ENCODE measurements at places on chromosomes 1 and 21.

DNA sequence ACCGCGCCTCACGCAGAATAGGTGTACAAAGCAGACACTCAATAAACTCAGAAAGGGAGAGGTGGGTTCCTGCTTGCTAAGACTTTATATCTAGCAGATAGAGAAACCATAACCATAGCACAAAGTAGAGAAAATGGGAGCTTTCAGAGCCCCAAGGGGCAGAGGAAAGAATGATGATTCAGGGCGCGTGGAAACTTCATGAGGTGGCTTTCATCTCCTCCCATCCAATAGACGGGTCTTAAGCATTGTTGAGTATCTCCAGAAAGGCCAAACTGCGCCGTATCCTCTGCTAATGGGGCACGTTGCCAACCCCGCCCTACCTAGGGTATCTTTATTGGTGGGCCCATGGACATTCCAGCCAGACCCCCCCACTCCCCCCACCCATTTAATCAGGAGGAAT, 778 bp upstream of the MIXL1 start:
- no peak overlapping the region for H3K27ac ChIP-seq
- DNase-seq: no peak
- H3K36me3 ChIP-seq: no peaks in the 10 kb centered on the region
- H3K4me1 ChIP-seq: peaks cover 9% of the 10 kb centered on the region
- no peak overlapping the region for H3K4me3 ChIP-seq

GRCh38 chr1:159897962-159898361, 2.0 kb downstream of the CFAP45 start:
- no peaks in the 10 kb centered on the region for H3K4me1 ChIP-seq
- no peak overlapping the region for H3K4me3 ChIP-seq
- no peak for DNase-seq
- no peaks in the 10 kb centered on the region for H3K27me3 ChIP-seq
- no peak overlapping the region for H3K27ac ChIP-seq
- no peaks in the 10 kb centered on the region for H3K36me3 ChIP-seq

DNA sequence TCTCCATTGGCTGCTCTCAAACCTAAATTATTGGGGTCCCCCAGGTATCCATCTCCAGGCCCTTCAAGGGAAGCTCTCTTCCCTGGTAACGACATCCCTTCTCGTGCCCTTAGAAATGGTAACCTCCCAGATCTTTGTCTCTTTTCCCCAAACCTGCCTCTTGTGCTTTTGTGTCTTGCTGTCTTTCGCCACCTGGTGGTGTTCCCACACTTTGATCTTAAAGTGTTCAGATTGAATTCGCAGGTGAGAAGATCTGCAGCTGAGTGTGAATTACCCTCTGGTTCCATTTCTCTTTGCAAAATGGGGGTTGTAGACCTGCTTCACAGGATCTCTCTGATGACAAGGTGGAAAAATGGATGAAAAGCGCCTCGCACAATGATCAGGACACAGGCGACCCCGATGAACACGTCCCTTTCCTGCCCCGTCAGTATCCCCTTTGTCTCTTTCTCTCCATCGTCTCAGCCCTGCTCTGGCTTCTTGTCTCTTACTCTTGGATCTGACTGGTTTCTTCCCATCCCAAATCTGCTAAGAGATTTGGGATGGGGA, 53.1 kb downstream of the DOP1B start:
- no peak for DNase-seq
- no peak overlapping the region for H3K27ac ChIP-seq
- no peaks in the 10 kb centered on the region for H3K27me3 ChIP-seq
- no peak overlapping the region for H3K4me3 ChIP-seq
- H3K4me1 ChIP-seq: no peaks in the 10 kb centered on the region
- H3K36me3 ChIP-seq: peaks cover 8% of the 10 kb centered on the region

GRCh38 chr1:195740862-195741261, 867.4 kb downstream of the KCNT2 start:
- no peaks in the 10 kb centered on the region for H3K27me3 ChIP-seq
- H3K36me3 ChIP-seq: no peaks in the 10 kb centered on the region
- H3K4me1 ChIP-seq: no peaks in the 10 kb centered on the region
- no peak overlapping the region for H3K4me3 ChIP-seq
- no peak overlapping the region for H3K27ac ChIP-seq

- no peaks in the 10 kb centered on the region for H3K36me3 ChIP-seq
- H3K4me3 ChIP-seq: no peak overlapping the region
- peak overlapping the region; percentile 96 for H3K27ac ChIP-seq
- no peaks in the 10 kb centered on the region for H3K27me3 ChIP-seq
- H3K4me1 ChIP-seq: peaks cover 94% of the 10 kb centered on the region
Measured at GRCh38 chr1:17570228-17570627, 30.7 kb downstream of the ARHGEF10L start.

DNA sequence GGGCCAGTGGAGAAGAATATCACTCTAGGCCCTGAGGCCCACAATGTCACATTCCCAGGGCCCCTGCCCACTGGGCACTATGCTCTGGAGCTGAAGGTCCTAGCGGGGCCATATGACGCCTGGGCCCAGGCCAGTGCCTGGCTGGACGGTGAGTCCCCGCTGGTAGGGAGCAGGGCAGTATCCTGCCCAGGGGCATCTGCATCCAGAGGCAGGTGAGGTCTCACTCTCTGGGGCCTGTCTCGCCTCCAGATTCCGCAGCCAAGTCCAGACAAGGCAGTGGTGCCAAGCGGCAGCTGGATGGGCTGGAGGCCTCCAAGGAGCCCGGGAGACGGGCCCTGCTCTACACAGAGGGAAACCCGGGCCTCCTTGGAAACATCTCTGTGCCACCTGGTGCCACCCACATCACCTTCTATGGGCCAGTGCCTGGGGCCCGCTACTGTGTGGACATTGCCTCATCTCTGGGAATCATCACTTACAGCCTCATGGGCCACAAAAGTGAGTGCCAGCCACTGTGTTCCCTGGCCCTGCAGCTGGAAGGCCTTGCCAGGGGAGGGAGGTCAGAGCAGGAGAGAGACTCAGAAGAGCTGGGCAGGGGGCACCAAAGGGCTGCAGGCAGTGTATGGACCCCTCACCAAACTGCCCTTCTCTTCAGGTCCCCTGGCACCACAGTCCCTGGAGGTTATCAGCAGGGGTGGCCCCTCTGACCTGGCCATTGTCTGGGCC, 11.1 kb upstream of the PTPN7 start:
- H3K4me3 ChIP-seq: no peak overlapping the region
- no peak for DNase-seq
- no peaks in the 10 kb centered on the region for H3K4me1 ChIP-seq
- H3K27ac ChIP-seq: no peak overlapping the region
- H3K36me3 ChIP-seq: no peaks in the 10 kb centered on the region
- no peaks in the 10 kb centered on the region for H3K27me3 ChIP-seq

GRCh38 chr1:26799479-26800142, 11.9 kb downstream of the PIGV start:
- H3K27me3 ChIP-seq: no peaks in the 10 kb centered on the region
- peak overlapping the region; percentile 11 for H3K4me3 ChIP-seq

- H3K27ac ChIP-seq: no peak overlapping the region
- no peaks in the 10 kb centered on the region for H3K27me3 ChIP-seq
- no peaks in the 10 kb centered on the region for H3K36me3 ChIP-seq
- H3K4me1 ChIP-seq: no peaks in the 10 kb centered on the region
- DNase-seq: no peak
Measured at GRCh38 chr21:42601656-42602055, 51.8 kb upstream of the PDE9A start.

DNA sequence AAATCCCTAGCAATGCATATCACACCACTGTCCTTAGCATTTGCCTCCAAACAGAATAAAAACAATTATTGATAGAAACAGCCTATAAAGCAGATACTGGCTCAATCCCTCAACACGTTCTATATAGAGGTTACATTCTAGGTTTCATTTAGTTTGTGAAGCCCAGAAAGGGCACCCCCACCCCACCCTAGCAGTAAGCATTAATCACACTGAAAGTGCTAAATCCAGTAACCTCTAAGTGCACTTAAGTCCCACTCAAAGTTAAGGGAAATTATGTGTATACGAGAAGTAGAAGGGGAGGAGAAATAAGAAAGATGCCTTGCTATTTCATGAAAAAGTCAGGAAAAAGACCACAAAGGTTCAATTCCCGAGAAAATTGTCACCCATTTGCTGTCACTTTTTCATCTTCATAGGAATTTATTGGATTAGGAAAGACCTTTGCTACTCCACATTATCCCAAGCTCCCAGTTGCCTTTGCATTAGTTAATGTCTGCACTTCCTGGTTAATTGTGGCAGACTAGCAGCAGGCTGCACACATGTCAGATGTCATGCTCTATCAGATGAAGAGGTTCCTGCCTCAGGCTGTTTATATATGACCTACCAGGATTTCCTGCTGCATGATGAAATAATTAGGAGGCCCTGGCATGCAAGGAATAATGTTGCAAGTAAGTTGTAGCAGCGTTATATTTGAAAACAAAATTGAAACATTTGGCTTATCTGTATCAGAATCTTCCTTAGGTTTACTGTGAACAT, 54.5 kb upstream of the LHX8 start:
- H3K27ac ChIP-seq: no peak overlapping the region
- no peaks in the 10 kb centered on the region for H3K27me3 ChIP-seq
- no peaks in the 10 kb centered on the region for H3K4me1 ChIP-seq

DNA sequence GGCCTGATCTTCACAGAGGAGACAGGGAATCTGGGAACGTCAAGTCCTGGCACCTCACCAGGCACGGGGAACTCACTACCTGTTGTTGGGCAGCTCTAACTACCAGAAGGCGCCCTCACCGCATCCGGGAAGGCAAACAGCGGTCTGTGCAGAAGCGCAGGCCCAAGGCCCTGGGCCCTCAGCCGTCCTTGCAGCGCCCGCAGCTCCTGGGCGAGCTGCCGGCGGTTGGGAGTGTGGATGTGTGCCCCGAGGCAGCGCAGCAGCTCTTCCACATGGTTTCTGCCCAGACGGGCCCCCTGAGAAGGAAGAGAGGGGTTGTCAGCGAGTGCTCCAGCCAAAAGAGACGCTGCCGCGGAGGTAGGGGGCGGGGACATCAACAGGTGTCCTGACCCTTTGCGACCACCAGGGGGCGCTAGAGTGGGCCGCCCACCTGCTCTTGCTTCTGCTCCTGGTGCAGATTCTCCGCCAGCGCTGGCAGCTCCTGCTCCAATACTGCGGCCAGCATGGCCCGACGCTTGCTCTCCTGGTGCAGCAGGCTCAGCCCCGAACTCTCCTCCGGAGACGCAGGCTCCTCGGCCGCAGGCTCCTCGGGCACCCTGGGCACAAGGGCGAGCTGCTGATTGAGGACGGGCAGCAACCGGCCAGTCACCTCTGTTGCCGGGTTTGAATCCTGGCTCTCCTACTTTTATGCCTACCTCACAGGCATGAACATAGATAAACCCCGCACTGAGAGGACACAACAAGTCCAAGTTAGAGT, 9.3 kb downstream of the MAP3K6 start:
- no peak overlapping the region for H3K27ac ChIP-seq
- peaks cover 12% of the 10 kb centered on the region for H3K4me1 ChIP-seq
- no peak overlapping the region for H3K4me3 ChIP-seq
- H3K27me3 ChIP-seq: no peaks in the 10 kb centered on the region

DNA sequence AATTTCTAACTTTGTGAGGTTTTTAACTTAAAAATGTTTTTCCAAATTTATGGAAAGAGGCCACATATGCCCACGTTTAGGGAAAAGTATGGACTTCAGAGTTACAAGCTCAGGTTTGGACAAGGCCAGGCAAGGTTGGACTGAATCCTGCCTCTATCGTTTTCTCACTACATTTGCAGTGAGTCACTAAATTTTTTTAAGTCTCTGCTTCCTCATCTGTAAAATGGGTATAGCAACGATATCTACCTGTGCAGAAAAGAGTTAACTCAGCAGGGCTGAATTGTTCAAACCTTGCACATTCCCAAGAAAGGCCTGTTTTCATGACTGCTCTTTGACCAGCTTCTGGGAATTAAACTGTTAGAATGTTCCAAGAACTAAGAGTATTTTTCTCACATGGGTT, 159.1 kb downstream of the LTN1 start:
- no peaks in the 10 kb centered on the region for H3K27me3 ChIP-seq
- DNase-seq: no peak
- H3K4me3 ChIP-seq: no peak overlapping the region
- peaks cover 5% of the 10 kb centered on the region for H3K4me1 ChIP-seq

GRCh38 chr1:169102567-169102966, 3.9 kb upstream of the ATP1B1 start:
- DNase-seq: no peak
- no peaks in the 10 kb centered on the region for H3K27me3 ChIP-seq
- no peak overlapping the region for H3K4me3 ChIP-seq
- H3K36me3 ChIP-seq: no peaks in the 10 kb centered on the region
- H3K4me1 ChIP-seq: no peaks in the 10 kb centered on the region
- peak overlapping the region; percentile 55 for H3K27ac ChIP-seq

- H3K27ac ChIP-seq: no peak within 1 kb of the TSS
- no peak for DNase-seq
- peaks cover 70% of the 10 kb centered on the region for H3K27me3 ChIP-seq
- peak within 1 kb of the TSS; percentile 5 for H3K4me3 ChIP-seq
Measured at GRCh38 chr1:24930260-24931145, at the start of gene RUNX3. Gene RUNX3 (minus strand): TSS chr1:24930276. CDS start chr1:24929868, 408 bp downstream.

DNA sequence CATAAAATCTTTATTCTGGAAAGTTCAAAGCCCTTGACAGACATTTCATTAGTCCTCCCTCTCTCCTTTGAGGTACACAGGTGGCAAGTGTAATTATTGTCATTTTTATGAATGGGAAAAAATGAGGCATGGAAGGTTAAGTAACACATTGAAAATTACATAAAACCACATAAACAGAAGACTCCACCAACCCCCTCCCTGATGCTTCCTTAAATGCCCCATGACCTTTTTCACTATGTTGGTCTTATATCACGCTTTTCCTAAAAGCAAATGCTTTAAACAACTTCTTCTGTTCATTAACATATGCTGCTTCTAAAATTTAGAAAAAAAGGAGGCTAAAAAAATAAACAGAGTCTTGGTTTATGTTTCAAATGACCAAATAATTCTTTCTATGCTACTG, 648.4 kb downstream of the PTPRC start:
- no peaks in the 10 kb centered on the region for H3K27me3 ChIP-seq
- H3K4me1 ChIP-seq: no peaks in the 10 kb centered on the region
- no peak overlapping the region for H3K27ac ChIP-seq
- no peak overlapping the region for H3K4me3 ChIP-seq
- DNase-seq: no peak

DNA sequence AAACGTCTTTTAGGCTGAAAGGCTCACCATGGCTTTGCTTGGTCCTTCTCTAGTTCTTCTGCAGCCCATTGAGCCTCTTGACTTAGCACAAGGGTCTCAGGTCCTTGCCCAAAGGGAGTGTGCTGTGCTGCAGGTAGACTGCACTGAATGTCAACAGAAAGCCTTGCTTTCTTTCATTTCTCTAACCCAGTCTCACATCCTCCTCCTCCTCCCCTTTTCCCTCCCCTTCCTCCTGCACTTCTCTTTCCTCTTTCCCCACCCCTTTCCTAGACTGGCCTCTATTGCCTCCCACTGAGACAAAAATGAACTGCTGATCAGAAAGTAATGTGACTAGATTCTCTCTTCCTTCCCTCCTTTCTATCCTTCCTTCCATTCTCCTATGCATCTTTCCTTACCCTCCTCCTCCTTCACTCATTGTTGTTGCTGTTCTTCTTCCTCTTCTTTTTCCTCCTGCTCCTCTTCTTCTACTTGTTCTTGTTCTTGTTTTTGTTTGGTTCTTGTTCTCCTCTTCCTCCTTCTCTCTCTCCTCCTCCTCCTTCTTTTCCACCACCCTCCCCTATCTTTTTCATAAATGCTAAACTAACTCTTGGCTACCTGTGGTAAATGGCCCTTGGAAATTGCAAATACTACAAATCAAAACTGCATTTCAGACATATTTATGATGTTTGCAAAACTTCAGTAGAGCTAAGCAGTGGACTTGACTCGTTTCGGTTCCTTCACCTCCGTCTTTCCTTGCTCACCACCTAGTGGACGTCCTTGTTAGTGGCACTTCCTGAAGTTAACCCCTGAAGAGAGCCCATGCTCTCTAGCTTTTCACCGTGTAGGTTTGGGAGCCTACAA, at the start of gene SELL:
Gene SELL (minus strand): TSS at position 152 of the 840 bp plus-strand sequence. CDS start 122 bp downstream, at position 30.
- H3K4me1 ChIP-seq: peaks cover 10% of the 10 kb centered on the region
- H3K27me3 ChIP-seq: no peaks in the 10 kb centered on the region
- no peaks in the 10 kb centered on the region for H3K36me3 ChIP-seq
- no peak within 1 kb of the TSS for H3K27ac ChIP-seq

All from right atrium auricular region (tissue), 2 donors.